ENCODE measurements at places on chromosomes 7 and 10.

DNA sequence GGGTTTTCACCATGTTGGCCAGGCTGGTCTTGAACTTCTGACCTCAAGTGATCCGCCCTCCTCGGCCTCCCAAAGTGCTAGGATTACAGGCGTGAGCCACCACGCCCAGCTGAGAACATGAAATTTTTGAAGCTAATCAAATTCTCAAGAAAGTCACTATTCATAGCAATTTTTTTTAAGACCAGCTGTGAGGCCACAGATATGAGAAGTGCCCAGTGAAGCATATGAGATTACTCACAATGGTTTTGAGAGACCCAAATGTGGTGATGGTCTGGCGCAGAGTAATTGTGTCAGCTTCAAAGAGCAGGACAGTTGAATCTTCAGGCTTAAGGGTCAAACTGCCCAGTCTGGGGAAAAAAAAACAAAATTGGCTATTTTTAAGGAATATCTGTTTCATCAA lies 16.2 kb downstream of the NCOA4 start:
- no peak for DNase-seq

DNA sequence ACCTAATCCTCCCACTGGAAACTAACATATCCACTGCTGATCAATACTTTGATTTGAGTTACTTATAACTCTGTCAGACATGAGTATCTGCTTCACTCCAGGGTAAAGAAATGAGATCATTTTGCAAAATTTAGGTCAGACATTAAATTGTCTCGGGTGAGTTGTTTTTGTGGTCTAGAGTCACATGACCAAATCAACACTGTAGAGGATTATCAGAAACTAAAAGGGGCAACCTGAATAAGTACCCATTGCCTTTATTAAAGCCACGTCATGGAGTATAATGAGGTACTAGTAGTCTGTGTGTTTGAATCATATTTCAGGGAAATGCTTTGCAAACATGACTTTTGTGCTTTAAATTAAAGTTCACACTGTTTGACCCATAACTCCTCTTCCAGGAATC lies 107.7 kb upstream of the ADO start:
- no peak for DNase-seq

GRCh38 chr7:134046594-134047128 lies 80.5 kb upstream of the LRGUK start:
- DNase-seq: no peak

- DNase-seq: no peak
Measured at GRCh38 chr7:149815121-149815520, 23.1 kb upstream of the ZNF862 start.

DNA sequence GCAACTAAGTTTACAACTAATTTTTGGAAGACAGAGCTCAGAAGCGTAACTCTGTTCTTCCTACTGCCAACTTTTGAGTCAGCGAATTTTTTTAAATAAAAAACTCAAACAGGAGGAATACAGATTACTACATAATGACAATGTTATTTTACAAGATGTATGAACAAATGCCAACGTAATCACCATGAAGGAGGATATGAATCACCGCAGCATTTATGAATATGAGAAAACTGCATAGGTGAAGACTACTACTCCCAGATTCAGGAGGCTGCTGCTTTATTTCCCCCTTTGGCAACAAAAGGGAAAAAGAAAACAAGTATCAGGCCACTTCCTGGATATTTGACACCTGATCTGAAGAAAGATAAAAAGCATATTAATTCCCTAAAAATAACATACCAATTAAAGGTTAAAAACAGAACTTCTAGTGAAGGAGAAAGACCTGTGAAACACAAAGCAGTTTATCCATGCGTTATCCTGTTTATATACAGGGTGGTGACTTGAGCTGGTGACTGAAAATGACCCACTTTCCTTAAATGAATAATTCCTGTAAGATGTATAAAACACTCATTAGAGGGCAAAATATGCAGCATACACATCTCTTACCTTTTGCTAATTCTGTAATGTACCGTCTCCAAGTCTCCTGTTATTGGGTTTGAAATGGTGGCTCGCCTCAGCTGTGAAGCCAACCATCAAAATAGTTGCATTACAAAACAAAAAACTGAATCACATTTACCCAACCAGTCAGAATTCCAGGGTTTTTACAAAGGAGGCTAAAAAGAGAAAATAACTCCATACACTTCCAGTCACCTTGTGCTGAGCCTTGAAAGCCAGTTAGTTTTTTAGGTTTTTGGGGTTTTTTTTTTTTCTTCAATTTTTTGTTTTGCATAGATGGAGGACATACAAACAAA lies 52.0 kb downstream of the P4HA1 start:
- no peak for DNase-seq

- DNase-seq: no peak
Measured at GRCh38 chr7:85669225-85669624, 482.4 kb upstream of the SEMA3D start.

DNA sequence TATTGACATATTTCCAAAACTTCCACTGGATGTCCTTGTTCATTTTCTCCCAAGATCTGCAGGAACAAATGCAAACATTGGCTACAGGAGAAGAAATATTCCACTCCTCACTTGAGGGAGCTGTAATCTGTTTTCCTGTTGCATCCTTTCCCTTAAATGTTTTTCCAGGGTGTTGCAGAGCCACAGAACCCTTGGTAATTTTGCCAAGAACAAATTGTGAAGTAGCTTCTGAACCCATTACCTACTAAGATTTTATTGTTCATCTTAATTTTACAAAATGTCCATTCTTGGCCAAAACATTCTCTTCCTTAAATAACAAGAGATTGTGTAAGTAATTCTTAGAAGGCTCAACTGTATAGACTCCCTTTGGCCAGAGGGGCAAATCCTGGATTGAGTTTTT lies 177.0 kb downstream of the GNAT3 start:
- no peak for DNase-seq

DNA sequence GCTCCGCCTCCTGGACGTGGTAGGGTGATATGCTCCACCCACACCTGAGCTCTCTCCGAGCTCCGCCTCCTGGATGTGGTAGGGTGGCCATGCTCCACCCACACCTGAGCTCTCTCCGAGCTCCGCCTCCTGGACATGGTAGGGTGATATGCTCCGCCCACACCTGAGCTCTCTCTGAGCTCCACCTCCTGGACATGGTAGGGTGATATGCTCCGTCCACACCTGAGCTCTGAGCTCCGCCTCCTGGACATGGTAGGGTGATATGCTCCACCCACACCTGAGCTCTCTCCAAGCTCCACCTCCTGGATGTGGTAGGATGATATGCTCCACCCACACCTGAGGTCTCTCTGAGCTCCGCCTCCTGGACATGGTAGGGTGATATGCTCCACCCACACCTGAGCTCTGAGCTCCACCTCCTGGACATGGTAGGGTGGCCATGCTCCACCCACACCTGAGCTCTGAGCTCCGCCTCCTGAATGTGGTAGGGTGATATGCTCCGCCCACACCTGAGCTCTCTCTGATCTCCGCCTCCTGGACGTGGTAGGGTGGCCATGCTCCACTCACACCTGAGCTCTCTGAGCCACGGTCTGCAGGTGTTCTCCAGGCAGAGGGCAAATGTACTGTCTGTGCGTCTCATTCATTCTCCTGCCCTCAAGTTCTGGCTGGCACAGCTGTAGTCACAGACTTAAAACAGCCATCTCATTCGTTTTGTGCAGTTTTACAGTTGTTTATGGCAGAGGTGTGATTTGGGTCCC lies 252.4 kb downstream of the DIP2C start:
- DNase-seq: no peak

- DNase-seq: no peak
Measured at GRCh38 chr10:7417103-7417623, 6.3 kb upstream of the SFMBT2 start.

DNA sequence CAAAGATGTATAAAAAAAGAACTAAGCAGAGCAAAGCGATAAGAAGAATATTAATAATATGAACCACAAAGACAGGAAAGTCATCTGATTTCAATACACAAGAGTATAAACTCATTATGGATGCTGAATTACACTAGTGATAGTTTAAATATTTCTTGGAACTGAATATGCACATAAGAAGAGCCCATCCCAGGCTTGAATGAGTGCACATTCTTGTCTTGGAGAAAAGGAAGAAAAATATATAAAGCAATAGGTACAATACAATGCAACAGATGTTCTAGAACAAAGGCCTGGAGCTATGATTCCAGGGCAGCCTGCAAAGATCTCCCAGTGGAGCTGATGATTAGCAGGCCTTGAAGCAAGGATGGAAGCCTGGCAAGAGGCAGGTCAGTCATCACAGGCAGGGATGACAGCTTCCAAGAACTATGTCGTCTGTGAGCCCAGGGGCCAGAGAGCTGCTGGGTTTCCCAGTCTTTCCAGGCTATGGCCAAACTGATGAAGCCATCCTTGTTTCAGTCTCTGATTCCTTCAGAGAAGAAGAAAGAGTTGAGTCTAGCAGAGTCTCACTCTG lies 277.6 kb downstream of the KCNMA1 start:
- no peak for DNase-seq

GRCh38 chr10:132186488-132187429 lies at the start of gene DPYSL4:
Gene DPYSL4, plus strand, starts transcription at chr10:132186948. Its CDS starts 116 bp downstream, at chr10:132187064.
- DNase-seq: no peak

GRCh38 chr7:68770649-68771048 lies 827.6 kb upstream of the AUTS2 start:
- DNase-seq: no peak

GRCh38 chr10:21673668-21674067 lies 139.6 kb downstream of the MLLT10 start:
- no peak for DNase-seq

GRCh38 chr10:72009425-72010081 lies 45.4 kb downstream of the CHST3 start:
- peak; percentile 63 for DNase-seq

DNA sequence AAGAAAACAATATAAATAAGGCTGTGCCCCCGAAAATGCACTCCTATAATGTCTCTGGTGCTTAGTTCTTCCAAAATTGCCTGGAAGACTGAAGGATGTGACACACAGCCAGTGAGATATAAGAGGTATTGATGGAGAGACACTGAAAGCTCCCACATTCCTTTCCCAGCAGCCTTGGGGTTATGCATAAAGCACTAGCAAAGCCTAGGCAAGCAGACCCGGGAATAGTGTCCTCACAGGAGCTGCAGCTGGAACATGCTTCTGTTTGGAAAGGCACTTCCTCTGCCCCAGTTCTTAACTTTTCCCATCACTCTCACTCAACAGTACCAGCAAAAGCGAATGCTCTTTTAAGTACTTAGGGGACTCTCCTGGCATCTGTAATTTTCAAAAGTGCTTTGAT lies 178.0 kb downstream of the AMPH start:
- DNase-seq: no peak

GRCh38 chr7:70421319-70421718 lies 710.6 kb upstream of the GALNT17 start:
- no peak for DNase-seq

- no peak for DNase-seq
Measured at GRCh38 chr10:8275911-8276310, 221.4 kb downstream of the GATA3 start.

DNA sequence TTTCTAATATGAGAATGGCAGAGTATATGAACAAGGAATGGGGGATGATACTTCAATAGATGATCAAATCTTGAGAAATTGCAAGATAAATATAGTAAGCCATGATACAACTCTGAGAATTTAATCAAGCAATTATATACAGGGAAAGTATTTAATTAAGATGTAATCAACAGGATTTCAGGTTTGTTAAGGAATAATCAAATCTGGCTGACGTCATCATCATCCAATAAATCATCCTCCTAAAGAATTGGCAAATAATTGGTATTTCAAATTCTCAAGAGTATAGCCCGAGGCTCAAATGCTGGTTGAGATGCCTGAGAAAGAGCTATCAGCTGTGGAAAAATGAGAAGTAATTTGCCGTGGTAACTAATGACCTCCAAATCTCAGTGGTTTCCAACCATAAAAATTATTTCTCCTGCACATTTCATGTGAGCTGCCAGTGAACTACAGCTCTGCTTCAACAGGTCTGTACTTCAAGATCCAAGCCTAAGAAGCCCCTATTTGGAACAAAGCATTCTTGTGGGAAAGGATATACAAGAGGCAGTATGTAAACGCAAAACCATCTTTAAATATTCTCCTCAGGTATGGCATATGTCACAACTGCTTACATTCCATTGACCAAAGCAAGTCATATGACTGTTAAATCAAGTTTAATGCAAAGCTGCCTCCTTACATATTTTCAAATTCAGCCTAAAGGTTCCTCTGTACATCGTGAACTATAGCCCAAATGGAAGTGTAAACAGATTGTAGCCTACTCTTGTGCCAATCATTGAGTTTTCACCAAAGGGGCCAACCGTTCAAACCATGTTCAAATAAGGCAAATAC lies 503.0 kb downstream of the KIF20B start:
- no peak for DNase-seq

DNA sequence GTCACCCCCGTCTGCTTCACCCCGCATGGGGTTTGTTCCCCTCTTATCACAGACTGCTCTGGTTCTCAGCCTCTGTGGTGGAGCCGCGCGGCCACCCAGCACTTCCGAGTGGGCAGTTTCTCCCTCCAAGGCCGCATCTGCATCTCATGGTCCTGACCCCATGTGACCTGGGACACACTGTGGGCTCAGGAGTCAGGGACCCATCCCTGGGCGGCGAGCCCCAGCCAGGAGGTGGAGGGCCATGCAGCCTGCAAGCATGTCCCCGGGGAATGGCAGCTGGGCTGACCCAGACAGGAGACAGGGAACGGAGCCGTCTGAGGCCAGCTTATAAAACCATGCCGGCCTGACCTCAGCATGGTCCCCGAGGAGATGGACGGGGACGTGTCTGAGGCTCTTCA lies 25.2 kb upstream of the TTYH3 start:
- DNase-seq: no peak

- DNase-seq: no peak
Measured at GRCh38 chr10:5650664-5651387, 15.6 kb downstream of the ASB13 start.

DNA sequence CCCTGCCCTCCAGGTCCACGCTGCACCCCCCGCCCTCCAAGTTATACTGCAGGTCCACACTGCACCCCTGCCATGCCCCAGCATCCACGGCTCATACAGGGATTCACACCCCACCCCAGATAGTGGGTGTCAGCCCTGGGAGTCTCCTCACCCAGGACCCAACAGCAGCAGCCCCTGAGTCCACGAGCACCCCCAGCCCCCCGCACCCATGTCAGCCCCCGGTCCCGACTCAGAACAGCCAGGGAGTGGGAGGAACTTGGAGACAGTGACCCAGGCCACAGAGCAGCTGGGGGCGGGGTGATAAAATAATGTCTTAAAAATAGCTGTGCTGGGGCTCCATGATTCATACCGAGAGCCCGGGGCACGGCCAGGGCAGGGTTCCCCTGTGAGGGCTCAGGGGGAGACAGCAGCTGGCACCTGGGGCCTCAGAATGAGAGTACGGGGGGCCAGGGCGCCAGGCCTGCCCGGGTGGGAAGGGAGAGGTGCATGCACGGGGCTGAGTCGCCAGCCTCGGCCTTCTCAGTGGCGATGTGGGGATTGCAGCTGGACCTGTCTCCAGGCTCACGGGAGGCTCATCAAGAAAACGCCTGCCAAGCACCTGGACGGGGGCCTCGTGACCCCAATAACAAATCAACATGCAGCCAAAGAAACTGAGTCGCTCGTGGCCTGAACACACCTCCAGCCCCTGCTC lies 29.8 kb downstream of the ADAP1 start:
- no peak for DNase-seq

GRCh38 chr10:6701289-6701688 lies 121.2 kb upstream of the PRKCQ start:
- DNase-seq: no peak

- DNase-seq: no peak
Measured at GRCh38 chr10:103193107-103193819, at the start of gene NT5C2. Gene NT5C2, minus strand, starts transcription at chr10:103193272. Its CDS starts 18,314 bp downstream, at chr10:103174958.
